Right cardiac atrium (tissue), 5 donors: ENCODE measurements at places on chromosomes 2 and 18. TPM values are rescaled to one million over a fixed set of nuclear protein-coding genes. Genes with fewer than 3 reads are reported as not detected.

DNA sequence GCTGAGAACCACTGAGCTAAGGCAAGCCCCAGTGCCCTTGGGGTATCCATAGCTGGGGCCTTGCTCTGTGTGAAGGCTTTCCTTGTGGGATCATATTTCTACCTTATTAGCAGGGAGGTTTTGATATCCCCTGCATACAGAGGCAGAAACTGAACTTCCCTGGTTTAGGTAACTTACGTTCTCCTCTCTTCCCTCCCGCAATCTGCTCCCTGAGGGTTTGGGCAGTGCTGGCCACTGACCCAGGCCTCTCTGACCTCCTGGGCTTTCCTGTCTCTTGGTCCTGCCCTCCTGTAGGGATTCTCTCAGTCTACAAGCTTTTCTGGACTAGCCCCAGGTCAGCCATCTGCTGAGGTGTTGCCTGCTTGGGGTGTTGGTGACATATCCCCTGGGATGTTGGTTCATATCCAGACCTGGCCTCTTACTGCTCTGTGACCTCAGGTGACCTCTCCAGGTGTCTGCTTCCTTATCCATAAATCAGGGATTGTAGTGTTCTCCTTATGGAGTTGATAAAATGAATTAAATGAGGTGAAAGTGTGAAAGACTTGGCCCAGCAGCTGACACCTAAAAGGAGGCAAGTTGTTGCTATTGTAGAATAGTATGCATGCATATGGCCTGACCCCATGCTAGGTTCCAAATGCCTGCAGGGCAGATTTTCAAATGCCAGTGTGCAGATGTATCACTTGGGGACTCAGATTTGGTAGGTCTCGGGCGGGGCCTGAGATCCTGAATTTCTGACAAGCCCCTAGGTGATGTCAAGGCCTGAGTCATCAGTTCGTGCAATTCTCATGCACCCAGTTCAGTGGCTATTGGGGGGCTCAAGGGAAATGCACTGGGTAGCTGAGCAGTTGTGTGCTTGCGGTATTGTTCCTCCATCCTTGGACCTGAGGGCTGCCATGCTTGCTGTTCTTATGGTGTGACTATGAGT is 106.6 kb downstream of the FHOD3 start:
- DNase-seq, result no peak

- DNase-seq, result no peak
Observed at GRCh38 chr2:88121678-88122077, 6.2 kb downstream of the FABP1 start.

DNA sequence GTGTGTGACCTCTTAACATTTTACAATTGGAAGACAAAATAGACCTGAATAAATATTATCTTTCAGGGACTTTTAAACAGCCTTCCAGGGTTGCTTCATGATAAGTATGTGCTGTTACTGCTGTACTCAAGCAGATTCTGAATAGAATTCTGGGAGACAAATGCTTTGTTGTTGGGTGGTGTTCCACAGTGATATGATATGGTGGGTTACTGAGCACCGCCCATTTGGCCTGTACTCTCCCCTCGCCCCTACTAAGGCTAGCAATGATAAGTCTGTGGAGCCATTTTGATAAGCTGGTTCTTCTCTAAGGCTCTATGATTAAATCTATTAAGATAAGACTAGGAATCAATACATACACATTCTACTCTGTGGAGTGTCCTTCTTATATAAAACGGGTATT is 89.8 kb upstream of the ITGA4 start:
- DNase-seq, result no peak

Gene DNAH7
- total RNA-seq, result 0.48 TPM

Gene CYBRD1
- 90.8 TPM for total RNA-seq

DNA sequence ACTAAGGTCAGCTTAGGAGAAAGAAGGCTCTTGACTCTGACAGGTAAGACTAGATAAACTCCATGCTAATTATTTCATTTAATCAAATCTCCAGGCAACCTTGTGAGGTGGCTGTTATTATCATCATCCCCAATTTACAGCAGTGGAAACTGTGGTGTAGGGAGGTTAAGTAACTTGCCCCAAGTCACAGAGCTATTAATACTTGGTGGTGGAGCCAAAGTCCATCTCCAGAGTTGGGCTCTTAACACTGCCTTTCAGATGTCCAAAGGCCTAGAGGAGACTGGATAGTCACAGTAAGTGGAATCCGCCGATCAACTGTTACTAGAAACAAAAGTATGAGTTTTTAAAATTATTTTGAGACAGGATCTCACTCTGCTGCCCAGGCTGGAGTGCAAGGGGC is 46.6 kb upstream of the SP3 start:
- no peak for DNase-seq

DNA sequence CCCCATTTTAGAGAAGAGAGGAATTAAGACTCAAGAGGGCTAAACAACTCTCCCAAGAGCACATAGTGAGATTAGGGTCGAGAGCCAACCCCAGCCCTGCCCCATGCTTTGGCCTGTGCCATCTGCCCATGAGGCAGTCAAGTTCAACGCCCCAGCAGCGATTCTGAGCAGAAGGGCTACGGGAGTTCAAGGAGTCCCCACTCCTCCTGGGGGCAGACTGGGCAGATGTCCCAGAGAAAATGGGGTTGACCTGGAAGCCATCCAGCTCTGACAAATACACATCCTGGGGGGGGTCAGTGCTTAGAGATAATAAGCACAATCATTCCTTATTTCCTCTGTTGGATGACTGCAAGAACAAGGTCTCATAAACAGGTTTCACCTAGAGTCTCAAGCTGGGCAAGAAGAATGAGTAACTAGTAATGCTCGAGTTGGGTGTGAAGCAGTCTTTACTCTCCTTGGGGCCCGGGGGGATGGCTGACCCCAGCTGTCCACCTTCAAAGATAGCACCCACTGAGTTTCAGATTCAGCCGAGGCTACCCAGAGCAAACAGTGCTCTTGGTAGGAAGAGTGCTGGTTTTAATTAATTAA is 716.4 kb downstream of the RNF144A start:
- DNase-seq, result no peak

- no peak for DNase-seq
Observed at GRCh38 chr2:20023688-20024087, 11.2 kb upstream of the MATN3 start.

GRCh38 chr18:58902961-58903360 is 38.3 kb downstream of the ZNF532 start:
- DNase-seq, result no peak

DNA sequence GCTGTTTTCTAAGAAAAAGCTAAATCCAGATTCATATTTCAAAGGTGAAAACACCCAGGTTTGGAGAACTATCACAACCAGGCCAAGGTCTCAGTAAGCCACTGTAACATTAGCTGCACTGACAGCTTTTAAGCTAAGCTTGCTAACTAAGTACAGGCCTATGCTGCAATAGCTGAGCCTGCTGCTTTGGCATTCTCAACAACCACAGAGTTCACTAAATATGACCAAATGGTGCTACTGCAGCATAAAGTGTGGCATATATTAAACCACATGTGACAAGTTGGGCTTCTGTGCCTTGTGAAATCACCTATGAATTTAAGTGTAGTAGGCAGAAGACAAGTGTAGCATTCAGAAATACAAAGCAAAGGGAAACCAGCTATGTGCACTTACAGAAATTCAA is 206.7 kb downstream of the TCF4 start:
- DNase-seq, result no peak

- DNase-seq, result no peak
Observed at GRCh38 chr2:201574766-201575165, 68.5 kb downstream of the TMEM237 start.

GRCh38 chr2:213868526-213868925 is 542.3 kb upstream of the VWC2L start:
- DNase-seq, result no peak

DNA sequence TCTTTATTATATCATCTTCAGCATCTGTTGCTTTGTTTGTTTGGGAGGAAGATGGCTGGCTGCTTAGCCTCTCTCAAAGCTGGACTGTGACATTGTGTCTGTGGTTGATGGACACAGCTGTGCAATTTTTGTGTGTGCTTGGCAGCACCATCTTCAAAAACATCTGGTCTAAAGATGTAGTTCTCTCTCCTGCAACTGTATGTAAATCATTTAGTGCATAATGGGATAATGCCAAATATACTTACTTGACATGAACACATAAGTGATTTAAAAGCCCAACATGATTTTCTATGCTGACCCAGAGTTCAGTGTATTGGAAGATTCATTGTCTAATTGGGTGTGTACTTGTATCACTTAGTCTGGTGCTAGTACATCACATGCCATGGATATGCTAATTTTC is 112.2 kb downstream of the MAP4K4 start:
- no peak for DNase-seq

DNA sequence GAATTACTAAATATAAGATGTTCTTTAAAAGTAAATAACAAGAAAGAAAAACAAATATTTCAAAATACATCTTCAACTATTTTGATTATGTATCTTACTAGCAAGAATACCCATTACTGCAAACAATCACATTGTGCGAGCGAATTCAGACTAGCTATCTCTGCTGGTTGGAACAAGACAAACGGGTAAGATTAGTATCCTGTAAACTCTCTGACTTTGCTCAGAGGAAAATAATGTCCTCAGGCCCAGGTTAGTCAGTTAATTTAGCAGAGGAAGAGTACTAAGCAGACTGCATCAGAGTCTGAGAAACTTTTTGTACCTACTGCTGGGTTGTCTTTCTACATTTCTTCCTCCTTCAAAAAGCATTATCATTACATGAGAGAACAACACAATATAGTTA is 50.4 kb upstream of the MCM6 start:
- no peak for DNase-seq

GRCh38 chr2:36318547-36318946 is 37.0 kb upstream of the CRIM1 start:
- no peak for DNase-seq

DNA sequence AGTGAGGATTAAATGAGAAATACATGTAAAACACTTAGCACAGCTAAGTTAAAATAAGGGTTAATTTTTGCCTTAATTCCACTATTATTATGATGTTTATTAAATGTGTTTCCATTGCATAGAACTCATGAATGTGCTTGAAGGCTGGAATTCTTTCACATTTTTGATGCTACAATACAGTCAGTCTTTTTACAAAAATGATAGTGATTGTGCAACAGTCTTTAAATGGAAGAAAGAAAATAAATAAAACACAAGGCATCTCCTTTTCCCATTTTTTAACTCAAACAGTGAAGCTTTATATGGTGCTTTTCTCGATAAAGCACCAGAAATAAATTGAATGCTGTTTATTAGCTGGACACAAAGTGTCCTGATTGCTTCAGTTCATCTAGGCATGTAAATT is 123.9 kb downstream of the MAP2 start:
- no peak for DNase-seq

DNA sequence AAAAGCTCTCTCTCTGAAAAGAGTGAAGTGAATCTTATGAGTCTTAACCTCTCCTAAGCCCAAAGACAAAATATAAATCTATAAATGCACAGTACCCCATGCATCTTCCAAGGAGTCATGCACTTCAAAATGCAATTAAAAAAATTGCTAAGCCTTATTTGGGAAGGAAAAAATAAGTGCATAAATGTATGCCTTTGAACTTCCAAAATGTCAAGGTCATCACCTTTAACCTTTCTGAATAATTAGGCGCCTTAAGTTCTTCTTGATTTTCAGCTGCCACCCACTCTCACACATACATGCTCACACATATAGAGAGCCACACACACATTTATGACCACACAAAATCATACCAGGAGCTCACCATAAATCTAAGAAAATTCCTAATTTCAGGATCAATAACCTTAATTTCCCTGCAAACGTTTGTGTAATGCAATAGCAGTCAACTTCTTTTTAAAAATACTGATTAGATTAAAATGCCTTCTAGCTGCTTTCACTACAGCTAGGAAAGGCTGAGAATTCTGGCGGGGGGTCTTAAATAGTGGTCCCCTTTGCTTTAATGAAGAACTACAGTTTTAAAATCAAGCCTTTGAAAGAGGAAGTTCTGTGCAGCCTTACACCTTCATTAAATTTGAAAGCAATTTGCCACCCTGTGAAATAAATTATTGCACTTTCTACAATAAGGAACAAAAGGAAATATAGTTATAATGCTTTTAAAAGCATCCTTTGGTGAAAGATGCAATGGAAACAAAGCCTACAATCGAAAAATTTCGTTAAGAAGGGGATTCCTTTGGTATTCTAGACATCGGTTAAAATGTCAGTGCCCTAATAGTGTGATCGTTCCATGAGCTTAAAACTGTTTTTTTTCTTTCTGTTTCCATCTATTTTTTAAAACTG is 3.6 kb downstream of the HOXD11 start:
- no peak for DNase-seq

DNA sequence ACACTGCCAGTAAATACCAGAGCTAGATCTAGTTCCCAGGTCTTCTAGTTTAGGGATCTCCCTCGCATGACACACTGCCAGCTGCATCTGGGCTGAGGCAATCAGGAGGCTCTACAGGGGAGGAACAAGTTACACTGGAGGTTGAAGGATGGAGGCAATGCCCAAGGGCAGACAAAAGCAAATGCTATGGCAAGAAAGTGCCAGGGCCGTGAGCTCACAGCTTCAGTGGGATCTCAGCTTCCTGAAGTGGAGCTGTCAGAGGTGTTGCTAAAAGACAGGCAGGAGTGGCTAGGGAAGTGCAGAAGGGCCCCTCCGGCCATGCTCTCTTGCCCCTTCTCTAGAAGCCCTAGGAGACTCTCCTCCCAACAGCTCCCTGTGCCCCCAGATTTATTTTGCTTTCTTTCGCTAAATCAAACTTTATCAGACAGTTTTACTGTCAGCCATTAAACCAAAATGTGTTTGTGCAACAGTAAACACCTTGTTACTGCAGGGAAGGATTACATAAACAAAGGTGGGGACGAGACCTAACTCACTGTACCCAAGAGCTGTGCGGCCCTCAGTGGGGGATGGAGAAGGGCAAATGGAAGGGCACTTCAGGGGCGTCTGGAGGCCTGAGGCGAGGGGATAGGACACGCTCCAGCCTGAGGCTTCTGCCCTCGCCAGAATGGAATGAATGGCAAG is 39.4 kb upstream of the PKDCC start:
- DNase-seq, result no peak

DNA sequence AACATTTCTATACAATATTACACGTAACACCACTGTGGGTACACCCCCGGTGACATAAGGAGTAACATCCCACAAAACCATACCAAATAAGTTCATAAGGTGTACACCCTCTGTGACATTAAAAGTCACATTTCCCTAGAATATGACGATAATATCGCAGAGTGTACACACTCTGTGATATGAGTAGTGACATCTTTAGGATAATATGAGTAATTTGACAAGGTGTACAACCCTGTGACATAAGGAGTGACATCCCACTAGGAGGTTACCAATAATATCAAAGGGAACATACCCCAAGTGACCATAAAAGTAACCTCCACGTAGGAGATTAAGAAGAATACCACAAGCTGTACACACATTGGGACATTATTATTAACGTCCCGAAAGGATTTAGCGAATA is 24.0 kb upstream of the TEX261 start:
- DNase-seq, result no peak

- no peak for DNase-seq
Observed at GRCh38 chr2:104685591-104685990, 168.3 kb upstream of the POU3F3 start.

DNA sequence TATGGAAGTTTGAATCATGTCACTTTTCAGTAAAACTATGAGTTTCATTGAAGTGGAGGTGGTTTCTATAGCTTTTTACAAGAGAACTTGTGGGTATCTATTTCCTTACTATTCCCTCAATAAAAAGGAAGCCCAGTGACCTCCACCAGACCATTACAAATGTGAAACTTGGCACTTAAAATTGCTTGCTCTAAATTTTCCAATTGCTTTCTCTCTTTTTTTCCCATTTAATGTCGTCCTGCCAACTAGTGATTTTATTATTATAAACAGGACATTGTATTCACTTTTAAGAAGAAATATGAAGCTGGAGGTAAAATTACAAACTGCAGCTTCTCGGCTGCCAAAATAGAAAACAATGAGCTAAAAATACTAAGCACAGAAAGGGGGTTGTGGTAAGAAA is 208.2 kb upstream of the ALPP start:
- DNase-seq, result no peak

- DNase-seq, result no peak
Observed at GRCh38 chr2:105674859-105675541, 69.7 kb upstream of the NCK2 start.

Gene KCNE4
- 3.1 TPM for total RNA-seq
